ENCODE measurements at places on chromosomes 2 and 18.

DNA sequence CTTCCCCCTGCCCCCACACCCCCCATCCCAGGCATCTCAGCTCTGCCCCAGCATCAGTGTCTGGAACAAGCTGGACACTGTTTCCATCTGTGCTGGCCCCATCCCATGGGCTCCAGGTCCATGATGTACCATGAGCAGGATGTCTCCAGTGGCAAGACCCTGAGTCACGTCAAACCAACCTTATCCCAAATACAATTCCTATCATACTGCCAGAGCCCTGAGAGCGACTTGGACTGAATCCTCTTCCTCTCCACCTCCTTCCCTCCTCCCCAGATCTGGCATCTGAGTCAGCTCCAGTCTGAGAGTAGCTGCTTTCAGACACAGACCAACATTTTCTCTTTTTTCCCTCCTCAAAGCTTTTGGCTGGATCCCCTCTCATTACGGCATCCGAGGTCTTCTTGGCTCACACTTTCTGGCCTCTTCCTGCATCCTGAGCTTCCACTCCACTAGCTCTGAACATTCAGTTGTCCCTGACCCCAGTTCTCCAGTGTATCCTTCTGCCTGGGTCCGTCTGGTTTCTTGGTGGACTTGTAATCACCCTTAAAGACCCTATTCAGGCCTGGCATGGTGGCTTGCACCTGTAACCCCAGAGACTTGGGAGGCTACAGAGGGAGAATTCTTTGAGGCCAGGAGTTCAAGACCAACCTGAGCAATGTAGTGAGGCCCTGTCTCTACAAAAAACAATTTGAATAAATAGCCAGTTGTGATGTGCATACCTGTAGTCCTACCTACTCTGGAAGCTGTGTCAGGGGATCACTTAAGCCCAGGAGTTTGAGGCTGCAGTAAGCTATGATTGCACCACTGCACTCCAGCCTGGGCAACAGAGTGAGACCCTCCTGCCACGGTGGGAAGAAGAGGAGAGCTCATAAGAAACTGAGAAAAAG is 68.3 kb downstream of the ACKR3 start:
- no peak for DNase-seq

GRCh38 chr2:149394864-149395263 is 64.5 kb downstream of the LYPD6 start:
- no peak for DNase-seq

GRCh38 chr18:13382366-13382953 is 163.9 kb downstream of the LDLRAD4 start:
- no peak for DNase-seq

DNA sequence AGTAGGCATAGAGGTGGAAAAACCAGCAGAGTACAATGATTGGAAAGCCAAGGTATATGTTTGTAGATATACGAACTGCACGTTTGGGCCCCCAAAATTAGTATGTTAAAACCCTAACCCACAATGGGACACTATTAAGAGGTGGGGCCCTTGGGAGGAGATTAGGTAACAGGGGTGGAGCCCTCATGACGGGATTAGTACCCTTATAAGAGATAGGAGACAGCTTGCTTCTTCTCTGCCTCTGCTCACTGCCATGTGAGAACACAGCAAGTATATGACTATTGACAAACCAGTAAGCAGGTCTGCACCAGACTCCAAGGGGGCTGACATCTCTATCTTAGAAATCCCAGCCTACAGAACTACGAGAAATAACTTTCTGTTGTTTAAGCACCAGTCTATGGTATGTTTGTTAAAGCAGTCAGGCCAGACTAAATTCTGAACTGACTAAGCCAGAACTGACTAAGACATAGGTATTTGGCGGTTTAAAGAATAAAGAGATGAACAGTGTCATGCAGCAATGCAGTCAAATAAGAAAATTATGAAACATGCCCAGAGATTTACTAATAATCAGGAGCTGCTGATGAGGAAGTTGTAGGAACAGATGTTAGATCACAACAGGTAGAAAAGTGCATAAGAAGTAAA is 182.9 kb downstream of the DYM start:
- DNase-seq, result no peak

DNA sequence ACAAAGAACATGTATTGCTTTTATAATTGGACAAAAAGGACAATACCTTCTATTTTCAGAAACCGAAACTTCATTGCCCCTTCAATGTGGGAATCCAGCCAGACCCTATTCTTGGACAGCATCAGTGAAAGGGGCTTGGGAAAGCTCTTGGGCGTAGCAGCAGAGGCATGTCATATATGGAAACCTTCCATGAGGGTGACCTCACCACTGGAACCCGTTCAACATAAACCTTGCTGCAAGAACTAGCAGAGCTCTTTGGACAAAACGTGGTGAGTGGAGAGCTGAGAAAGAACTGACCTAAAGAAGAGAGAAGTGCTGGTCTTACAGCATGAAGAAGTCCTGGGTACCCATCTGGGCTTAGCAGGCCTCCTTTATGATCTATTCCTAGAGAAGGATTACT is 22.7 kb upstream of the ACTG2 start:
- no peak for DNase-seq

DNA sequence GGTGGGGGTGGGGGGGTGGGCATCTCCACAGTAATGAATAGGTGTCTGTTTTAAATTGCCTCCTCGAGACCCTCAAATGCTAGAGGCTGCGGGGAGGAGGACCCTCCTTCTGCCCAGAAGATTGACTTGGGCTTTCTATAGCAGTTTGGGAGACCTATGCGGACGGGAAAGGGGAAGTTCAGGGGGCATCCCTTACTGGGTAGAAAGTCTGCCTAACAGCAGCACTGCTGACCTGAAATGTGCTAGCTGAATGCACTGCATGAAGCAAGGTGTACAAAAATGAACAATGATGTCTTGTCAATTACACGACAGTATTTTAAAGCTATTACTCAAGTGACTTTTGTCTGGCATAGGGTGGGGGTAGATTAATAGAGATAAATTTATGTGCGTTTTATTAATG is 2.5 kb downstream of the DCC start:
- DNase-seq, result no peak

- no peak for DNase-seq
These were observed 165.6 kb upstream of the VRK2 start for GRCh38 chr2:57880967-57881366.

- DNase-seq, result no peak
These were observed 1.7 kb downstream of the PNKD start for GRCh38 chr2:218271865-218272530.
